Jurkat, Clone E6-1 (cell line): ENCODE measurements at places on chromosomes 1 and 21.

- DNase-seq, result no peak
Measured at GRCh38 chr21:36608041-36608896, 90.6 kb upstream of the SIM2 start.

GRCh38 chr1:244603498-244603897, 49.4 kb upstream of the DESI2 start:
- DNase-seq, result peak; percentile 30

GRCh38 chr1:204377800-204378668, 18.3 kb upstream of the PLEKHA6 start:
- no peak for DNase-seq

GRCh38 chr21:15462092-15462491, 267.7 kb upstream of the USP25 start:
- no peak for DNase-seq

- no peak for DNase-seq
Measured at GRCh38 chr1:98179151-98179773, 258.4 kb upstream of the DPYD start.

GRCh38 chr1:200907611-200908097, 13.0 kb downstream of the INAVA start:
- DNase-seq, result no peak

DNA sequence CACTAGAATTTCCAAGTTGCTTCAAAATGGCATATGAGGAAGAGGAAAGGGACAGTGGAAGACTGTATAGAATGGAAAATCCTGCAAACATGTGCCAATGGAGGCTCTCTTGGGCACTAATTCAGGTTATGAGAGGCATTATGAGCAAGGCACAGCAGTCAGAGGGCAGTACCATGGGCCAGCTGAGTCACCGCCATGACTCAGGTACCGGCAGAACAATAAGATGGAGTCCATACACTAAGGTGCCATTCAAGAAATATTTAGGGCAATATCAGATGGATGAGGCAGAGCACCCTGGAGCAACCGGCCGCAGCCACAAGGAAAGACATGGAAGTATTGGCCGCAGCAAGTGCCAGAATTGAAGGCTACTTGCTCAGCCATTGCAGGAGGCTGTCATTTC, 25.6 kb upstream of the VAV3 start:
- no peak for DNase-seq
